A549 treated with dexamethasone at 1 μM for 4 hours (cell line): ENCODE measurements at places on chromosomes 4 and X. TPM values are rescaled to one million over a fixed set of nuclear protein-coding genes. Genes with fewer than 3 reads are reported as not detected.

FMR1NB gene
- total RNA-seq: not detected in 5 replicates

TTC29 gene
- total RNA-seq: not detected in 5 replicates

DOK7 gene
- 0.17 to 0.36 TPM (median 0.29 TPM) in 5 replicates for total RNA-seq

CXCL5 gene
- 24.2 to 32.4 TPM (median 25.3 TPM) in 5 replicates for total RNA-seq

FGF13 gene
- 0.05 to 0.06 TPM in 2 of 5 replicates, not detected in the others for total RNA-seq

RHOXF2 gene
- total RNA-seq: not detected in 5 replicates

JADE3 gene
- 10.4 to 14.0 TPM (median 12.7 TPM) in 5 replicates for total RNA-seq

TMEM154 gene
- 0.03 to 0.20 TPM (median 0.09 TPM) in 4 of 5 replicates, not detected in the other for total RNA-seq

TAF1 gene
- 13.8 to 19.1 TPM (median 17.7 TPM) in 5 replicates for total RNA-seq

NAP1L2 gene
- total RNA-seq: 0.89 to 1.2 TPM (median 1.1 TPM) in 5 replicates

TMPRSS11A gene
- total RNA-seq: not detected in 5 replicates

NOA1 gene
- 14.3 to 16.3 TPM (median 16.1 TPM) in 5 replicates for total RNA-seq

IDH3G gene
- total RNA-seq: 51.1 to 66.0 TPM (median 64.4 TPM) in 5 replicates
